Thyroid gland (tissue), 4 donors: ENCODE measurements at places on chromosomes 5 and 9.

DNA sequence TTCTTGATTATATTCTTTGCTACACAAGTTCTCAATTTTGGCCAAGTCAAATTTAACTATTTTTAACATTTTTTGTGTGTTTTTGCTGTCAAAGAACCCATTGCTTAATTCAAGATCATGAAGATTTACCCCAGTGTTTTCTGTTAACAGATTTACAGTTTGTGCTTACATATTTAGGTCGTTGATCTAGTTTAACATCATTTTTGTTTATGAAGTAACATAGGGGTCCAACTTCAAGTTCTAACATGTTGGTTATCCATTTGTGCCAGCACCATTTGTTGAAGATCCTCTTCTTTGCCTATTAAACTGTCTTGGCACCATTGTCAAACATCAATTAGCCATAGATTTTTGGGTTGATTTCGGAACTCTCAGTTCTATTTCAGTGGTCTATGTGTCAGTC lies 71.0 kb downstream of the CCDC192 start:
- no peak for DNase-seq

- DNase-seq = no peak
Observed at GRCh38 chr5:53023969-53024368, 34.8 kb downstream of the ITGA2 start.

GRCh38 chr5:118891252-118891651 lies 97.1 kb downstream of the DTWD2 start:
- DNase-seq = no peak

- no peak for DNase-seq
Observed at GRCh38 chr9:93536167-93536566, 40.2 kb upstream of the PHF2 start.

- DNase-seq = no peak
Observed at GRCh38 chr9:69916950-69917349, 96.3 kb downstream of the CFAP95 start.

GRCh38 chr5:154837009-154837901 lies 13.1 kb downstream of the FAXDC2 start:
- no peak for DNase-seq

- no peak for DNase-seq
Observed at GRCh38 chr9:121576281-121577075, 75.0 kb upstream of the DAB2IP start.

DNA sequence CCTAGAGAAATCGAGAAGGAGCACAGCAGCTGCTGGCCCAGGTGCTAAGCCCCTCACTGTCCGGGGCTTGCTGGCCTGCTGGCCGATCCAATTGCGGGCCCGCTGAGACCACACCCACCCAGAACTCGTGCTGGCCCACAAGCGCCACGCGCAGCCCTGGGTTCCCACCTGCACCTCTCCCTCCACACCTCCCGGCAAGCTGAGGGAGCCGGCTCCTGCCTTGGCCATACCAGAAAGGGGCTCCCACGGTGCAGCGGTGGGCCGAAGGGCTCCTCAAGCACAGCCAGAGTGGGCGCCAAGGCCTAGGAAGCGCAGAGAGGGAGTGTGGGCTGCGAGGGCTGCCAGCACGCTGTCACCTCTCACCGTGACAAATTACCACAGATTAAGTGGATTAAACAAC lies 6.8 kb upstream of the BNC2 start:
- no peak for DNase-seq

GRCh38 chr9:127118597-127119319 lies 3.7 kb downstream of the ANGPTL2 start:
- no peak for DNase-seq

DNA sequence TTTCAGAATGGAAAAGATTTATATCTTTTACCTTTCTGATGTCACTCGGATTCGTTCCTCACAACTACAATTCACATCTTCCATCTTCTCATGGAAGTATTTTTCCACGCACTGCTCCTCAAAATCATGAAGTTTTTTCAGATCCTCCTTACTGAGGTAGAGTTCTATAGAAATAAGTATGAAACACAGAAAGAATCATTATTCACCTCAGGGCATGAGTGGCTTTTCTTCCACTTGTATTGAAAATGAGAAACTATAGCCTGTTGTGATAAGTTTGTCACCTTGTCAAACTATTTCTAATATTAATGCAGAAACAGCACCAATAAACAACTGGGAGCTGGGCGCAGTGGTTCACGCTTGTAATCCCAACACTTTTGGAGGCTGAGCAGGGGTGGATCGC lies 116.0 kb downstream of the TRPM6 start:
- DNase-seq = no peak

DNA sequence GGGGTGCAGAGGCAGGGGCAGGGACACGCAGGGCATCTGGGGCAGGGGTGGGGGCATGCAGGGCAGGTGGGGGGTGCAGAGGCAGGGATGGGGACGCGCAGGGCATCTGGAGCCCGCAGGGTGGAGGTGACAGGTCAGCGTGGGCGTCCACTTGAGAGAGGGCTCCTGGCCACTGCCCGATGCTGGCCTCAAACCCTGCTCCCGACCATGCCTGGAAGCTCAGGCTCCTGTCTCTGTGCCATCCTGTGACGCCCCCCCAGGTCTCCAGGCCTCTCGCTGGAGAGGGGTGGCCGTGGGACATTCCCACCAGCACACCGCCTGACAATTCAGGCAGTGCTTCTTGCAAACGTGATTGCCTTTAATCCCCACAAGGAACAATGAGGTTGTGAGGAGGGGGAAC lies 33.0 kb downstream of the ZDHHC11B start:
- no peak for DNase-seq

DNA sequence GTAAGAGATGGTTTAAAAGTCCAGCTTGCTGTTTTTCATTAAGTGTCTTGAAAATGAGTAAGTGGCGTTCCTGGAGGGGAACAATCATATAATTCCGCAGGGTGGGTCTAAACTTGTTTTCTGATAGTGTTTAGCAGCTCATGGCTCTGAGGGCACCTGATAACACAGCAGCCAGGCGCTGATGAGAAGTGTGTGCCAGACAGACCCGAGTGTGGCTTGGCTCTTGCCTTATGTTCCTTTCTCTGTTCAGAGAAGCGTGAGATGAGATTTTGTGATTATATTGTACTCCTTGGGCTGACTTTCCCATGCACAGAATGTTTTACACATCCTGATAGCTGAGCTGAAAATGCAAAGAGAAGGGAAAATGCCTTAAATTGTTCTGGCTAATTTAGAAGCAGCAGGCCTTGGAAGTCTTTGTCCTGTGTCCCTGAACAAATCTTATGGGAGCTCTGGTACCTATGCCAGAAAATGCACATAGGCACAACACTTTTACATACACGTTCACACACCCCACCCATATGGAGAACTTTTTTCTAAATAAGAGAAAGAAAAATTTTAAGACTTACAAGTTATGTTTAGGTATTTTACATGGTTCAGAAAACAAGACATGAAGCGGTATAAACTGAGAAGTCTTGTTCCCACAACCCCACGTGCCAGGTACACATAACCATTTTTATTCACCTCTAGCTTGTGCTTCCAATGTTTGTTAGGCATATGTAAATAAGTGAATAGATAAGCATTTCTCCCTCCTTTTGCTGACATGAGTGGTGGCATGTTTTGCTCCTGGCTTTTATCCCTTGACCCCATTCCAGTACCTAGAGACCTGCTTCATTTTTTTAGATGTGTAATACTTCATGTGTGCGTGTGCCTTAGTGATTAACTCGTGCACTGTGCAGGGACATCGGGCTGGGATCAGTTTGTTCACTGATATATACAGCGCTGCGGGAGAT lies 152.2 kb upstream of the OTULINL start:
- no peak for DNase-seq

GRCh38 chr9:135666534-135667462 lies 3.7 kb downstream of the LCN9 start:
- no peak for DNase-seq

DNA sequence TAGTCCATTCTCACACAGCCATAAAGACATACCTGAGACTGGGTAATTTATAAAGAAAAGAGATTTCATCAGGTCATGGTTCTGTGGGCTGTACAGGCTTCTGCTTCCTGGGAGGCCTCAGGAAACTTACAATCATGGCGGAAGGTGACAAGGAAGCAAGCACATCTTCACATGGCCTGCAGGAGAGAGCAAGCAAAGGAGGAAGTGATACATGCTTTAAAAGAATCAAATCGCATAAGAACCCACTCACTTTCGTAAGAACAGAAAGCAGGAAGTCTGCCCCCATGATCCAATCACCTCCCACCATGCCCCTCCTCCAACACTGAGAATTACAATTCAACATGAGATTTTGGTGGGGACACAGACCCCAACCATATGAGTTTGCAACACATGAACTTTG lies 5.1 kb upstream of the FBXO38 start:
- no peak for DNase-seq

DNA sequence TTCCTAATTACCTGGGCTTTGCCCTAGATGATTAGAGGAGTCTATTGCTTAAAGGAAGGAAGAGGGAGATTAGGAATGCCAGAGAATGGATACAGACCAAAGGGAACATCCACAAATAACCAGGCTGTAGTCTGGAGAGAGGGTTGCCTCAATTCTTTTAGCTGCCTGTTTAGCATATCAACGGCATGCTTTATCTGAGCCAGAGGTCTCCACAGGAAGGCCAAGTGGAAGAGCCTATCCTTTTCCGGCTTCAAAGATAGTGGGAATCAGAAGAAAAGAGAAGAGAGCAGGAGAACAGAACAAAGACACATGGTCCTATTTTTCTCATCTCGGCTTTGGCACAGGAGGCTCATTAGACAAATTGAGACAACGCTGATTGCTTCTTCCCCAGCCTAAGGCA lies 142.4 kb downstream of the NMUR2 start:
- no peak for DNase-seq

GRCh38 chr9:109369285-109369684 lies 48.4 kb upstream of the EPB41L4B start:
- peak; percentile 20 for DNase-seq

DNA sequence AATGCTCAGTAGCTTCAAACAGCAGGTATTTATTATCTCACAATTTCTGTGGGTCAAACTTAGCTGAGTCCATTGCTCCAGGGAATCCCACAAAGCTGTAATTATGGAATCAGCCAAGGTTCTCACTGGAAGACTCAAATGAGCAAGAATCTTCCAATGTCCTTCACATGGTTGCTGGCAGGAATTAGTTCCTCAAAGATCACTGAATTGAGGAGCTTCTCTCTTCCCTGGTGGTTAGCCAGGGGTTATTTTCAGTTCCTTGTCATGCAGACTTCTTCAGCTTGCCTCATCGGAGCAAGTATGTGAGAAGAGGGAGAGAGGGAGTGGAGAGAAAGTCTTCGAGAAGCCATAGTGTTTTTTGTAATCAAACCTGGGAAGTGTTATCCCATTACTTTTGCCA lies 2331.9 kb downstream of the MAT2B start:
- DNase-seq = no peak
